Mesothelial cell of epicardium (in vitro differentiated cells): ENCODE measurements at places on chromosomes 2 and 18. TPM values are rescaled to one million over a fixed set of nuclear protein-coding genes. Genes with fewer than 3 reads are reported as not detected.

DNA sequence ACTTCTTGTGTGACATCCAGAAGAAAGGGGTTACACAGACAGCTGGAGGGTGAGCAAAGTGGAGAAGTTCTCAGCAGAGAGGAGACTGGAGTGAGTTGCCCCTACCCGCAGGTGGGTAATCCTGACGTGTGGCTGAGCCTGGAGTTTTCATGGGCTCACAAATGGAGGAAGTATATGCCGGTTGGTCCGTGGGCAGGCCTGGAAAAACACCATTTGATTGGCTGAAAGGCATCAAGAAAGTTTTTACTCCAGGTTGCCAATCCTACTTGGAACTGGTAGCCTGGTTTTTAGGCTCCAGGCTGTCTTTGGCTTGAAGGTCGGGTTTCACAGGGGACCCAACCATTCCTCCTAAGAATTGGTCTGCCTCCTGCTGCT, 1177.4 kb upstream of the LRRTM1 start:
- no peaks in the 10 kb centered on the region for H3K36me3 ChIP-seq
- no peak overlapping the region for H3K27ac ChIP-seq
- H3K4me3 ChIP-seq: no peak overlapping the region
- no peak for DNase-seq
- no peaks in the 10 kb centered on the region for H3K27me3 ChIP-seq
- no peaks in the 10 kb centered on the region for H3K4me1 ChIP-seq

AGXT gene
- total RNA-seq: not detected in 3 replicates

GRCh38 chr2:191968120-191968519, 121.2 kb upstream of the CAVIN2 start:
- no peaks in the 10 kb centered on the region for H3K27me3 ChIP-seq
- H3K4me3 ChIP-seq: no peak overlapping the region
- H3K27ac ChIP-seq: no peak overlapping the region

- H3K4me3 ChIP-seq: no peak overlapping the region
- H3K27me3 ChIP-seq: no peaks in the 10 kb centered on the region
- DNase-seq: no peak
- no peak overlapping the region for H3K27ac ChIP-seq
- no peaks in the 10 kb centered on the region for H3K4me1 ChIP-seq
- no peaks in the 10 kb centered on the region for H3K36me3 ChIP-seq
Measured at GRCh38 chr2:108215794-108216211, 24.0 kb upstream of the SULT1C3 start.

DNA sequence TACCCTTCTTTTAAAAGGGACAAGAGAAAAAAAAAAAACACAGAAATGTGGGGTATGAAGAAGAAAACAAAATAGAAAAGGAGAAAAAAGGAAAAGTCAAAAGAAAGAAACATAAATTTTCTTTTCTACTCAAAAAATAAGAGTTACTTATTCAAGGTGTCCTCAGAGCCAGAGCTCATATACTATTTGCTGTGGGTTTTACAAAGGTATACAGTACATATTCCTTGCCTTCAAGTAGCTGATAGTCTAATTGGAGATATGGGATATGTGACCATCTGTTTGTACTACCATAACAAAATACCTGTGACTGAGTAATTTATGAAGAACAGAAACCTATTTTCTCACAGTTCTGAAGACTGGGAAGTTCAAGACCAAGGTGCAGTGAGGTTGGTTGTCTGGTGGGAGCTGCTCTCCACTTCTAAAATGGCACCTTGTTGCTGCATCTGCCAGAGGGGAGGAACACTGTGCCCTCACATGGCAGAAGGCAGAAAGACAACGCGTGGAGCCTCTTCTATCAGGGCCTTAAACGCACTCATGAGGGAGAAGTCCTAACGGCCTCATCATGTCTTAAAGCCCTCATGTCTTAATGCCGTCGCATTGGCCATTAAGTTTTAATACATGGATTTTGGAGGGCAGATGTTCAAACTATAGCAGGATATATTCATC, 33.9 kb downstream of the NBAS start:
- DNase-seq: no peak
- H3K36me3 ChIP-seq: peaks cover 34% of the 10 kb centered on the region
- no peaks in the 10 kb centered on the region for H3K27me3 ChIP-seq
- H3K27ac ChIP-seq: no peak overlapping the region
- H3K4me1 ChIP-seq: no peaks in the 10 kb centered on the region

DNA sequence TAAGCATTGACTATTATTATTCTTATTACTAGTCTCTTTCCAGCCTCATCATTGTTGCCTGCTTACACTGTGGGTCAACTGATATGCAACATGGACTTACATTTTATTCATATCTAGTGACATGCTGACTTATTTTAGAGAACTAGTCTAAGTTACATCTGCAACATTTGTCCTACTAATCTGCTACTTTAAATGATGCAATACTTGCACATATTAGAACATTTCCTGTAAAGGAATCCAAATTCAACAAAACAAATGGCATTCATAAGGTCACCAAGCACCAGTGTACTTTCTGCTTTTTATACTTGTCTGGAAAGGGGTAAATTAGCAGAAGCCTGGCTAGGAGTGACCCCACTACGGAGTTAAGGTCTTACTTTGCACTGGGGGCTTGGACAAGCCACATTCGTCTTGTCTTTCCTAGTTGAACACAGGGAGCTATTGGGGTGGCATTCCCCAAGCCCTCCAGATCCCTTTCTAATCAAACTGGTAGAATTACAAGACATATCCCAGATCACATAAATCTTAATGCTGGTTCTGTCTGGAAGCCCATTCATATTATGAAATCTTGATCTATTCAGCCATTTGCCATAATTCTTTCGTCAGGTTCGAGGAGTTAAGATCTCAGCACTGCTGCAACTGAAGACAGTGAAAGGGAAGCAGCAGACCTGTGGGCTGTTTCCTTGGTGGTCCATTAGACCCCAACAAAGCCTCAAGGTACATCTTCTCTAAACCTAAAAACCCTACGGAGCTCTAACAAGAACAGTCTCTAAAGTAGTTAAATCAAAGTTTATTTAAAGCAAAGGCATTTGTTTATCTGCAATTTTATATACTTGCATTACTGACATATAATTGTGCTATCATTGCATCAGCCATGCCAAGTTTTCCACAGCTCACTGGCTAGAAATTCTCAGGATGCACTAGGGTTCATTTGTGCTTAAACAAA, 49.9 kb upstream of the RTN4 start:
- H3K27ac ChIP-seq: peak overlapping the region; percentile 14
- peaks cover 2% of the 10 kb centered on the region for H3K4me1 ChIP-seq
- no peaks in the 10 kb centered on the region for H3K27me3 ChIP-seq
- no peaks in the 10 kb centered on the region for H3K36me3 ChIP-seq
- DNase-seq: no peak

DNA sequence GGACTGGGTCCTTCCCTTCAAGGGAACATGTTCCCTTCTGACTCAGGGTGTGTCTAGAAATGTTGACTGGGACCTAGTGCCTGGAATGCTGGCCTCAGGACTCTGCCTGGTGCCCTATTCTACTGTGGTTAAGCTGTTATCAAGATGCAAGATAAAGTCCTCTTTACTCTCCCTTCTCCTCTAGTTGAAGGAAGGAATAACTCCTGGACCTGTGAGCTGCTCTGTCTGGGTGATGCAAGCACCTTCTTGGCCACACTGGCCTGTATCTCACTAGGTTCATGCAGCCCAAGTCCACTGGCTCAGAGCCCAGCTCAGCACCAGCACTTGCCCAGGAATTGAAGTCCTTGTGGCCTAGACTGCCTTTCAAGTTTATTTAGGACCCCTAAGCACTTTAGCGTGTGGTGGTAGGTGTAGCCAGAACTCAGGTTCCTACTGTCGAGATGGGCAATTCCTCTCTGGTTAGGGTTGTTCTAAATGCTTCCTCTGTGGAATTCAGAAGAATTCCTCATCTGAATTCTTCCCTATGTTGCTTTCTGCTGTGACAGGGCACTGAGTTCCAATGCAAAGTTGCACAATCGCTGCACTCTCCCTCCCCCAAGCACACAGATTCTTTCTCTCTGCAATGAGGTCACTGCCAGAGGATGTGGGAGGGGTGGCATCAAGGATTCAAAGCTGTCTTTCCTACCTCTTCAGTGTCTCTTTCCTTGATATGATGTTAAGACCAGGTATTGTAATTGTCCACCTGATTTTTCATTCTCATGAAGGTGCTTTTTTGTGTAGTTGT, 54.7 kb downstream of the VWC2L start:
- no peak overlapping the region for H3K4me3 ChIP-seq
- H3K27me3 ChIP-seq: no peaks in the 10 kb centered on the region
- H3K27ac ChIP-seq: no peak overlapping the region
- no peak for DNase-seq

PKDCC gene
- total RNA-seq: 112 to 131 TPM (median 123 TPM) in 3 replicates

- no peaks in the 10 kb centered on the region for H3K27me3 ChIP-seq
- peak overlapping the region; percentile 96 for H3K4me3 ChIP-seq
- peaks cover 4% of the 10 kb centered on the region for H3K36me3 ChIP-seq
Measured at GRCh38 chr2:202911203-202911511, 316 bp downstream of the WDR12 start.

DNA sequence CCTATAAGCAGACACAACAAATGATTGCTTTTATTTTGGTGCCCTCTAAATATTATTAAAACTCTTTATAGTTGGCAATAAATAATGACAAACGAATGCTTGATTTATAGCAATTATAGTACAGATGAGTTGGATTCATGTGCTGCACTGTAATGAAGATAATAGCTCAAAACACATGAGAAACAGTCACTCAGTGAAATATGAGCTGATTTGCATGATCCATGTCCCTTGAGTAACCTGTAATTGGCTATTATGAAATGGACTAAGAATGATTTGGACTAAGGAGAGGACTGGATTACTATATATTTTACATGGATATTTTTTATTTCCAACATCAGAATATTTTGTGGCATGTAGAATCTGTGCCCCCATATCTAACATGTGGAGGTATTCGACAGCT, 365.6 kb upstream of the UBE2E3 start:
- H3K27ac ChIP-seq: no peak overlapping the region
- H3K36me3 ChIP-seq: no peaks in the 10 kb centered on the region
- H3K4me1 ChIP-seq: peaks cover 7% of the 10 kb centered on the region
- H3K27me3 ChIP-seq: no peaks in the 10 kb centered on the region
- DNase-seq: no peak

DNA sequence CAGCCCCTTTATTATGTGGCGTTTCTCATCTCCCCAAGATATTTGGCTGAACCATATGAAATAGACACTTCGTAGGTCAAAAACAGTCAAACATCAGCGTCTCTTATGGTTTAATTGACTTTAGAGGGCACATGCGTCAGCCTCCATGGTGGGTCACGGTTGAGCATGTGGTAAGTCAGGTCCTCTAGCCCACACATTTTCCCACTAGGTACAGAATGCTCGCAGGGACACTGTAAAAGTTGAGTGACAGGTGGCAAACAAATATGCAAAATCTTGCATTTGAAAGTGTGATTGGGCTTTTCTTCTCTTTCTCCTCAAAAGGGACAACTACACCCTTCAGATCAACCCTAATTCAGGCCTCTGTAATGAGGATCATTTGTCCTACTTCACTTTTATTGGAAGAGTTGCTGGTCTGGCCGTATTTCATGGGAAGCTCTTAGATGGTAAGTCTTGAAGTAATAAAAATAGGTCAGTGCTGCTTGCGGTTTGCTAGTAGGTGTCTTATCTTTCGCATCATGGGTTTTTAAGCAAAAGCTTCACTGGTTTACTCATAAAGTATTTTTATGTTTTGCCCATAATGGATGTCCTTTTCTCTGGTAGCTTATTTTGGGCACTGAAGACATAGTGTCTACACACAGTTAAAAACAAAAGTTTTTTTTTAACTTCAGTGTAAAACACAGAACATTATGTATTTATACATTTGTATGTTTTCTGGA, 261.3 kb downstream of the ALPK2 start:
- H3K4me1 ChIP-seq: no peaks in the 10 kb centered on the region
- no peaks in the 10 kb centered on the region for H3K27me3 ChIP-seq
- H3K4me3 ChIP-seq: no peak overlapping the region
- H3K36me3 ChIP-seq: peaks cover 59% of the 10 kb centered on the region
- H3K27ac ChIP-seq: no peak overlapping the region
- DNase-seq: no peak

CIB4 gene
- total RNA-seq: not detected in 3 replicates

GRCh38 chr2:3481736-3482362, 37.5 kb downstream of the ADI1 start:
- no peaks in the 10 kb centered on the region for H3K4me1 ChIP-seq
- no peak overlapping the region for H3K27ac ChIP-seq
- H3K27me3 ChIP-seq: no peaks in the 10 kb centered on the region
- H3K4me3 ChIP-seq: no peak overlapping the region
- no peak for DNase-seq
